ENCODE measurements at places on chromosomes 16 and 17. TPM values are rescaled to one million over a fixed set of nuclear protein-coding genes. Genes with fewer than 3 reads are reported as not detected.

GRCh38 chr16:11395008-11395948 is 50.0 kb downstream of the RMI2 start:
- H3K4me1 ChIP-seq: peaks cover 5% of the 10 kb centered on the region
- no peak for DNase-seq
- H3K36me3 ChIP-seq: no peaks in the 10 kb centered on the region
- no peaks in the 10 kb centered on the region for H3K27me3 ChIP-seq

DNA sequence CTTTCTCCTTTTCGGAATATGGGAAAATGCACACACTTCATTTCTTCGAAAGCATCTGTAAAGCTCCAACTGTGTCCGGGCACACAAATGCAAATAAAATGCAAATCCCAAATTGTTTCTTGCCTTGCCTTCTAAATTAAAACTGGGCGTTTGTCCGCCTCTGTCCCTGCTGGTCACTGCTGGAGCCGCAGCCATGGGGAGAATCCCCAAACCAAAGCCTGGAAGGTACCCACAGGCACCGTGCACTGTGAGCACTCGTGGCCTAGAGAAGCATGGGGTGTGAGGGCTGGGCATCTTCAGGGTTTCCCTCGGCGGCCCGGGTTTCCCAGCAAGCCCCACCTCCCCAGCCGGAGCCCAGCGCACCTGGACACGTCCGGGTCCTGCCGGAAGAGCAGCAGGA is 2.9 kb downstream of the SLC47A2 start:
- DNase-seq: no peak
- H3K27ac ChIP-seq: no peak overlapping the region
- no peaks in the 10 kb centered on the region for H3K27me3 ChIP-seq
- H3K4me1 ChIP-seq: no peaks in the 10 kb centered on the region
- H3K4me3 ChIP-seq: no peak overlapping the region

AIPL1 gene
- total RNA-seq: not detected

- no peak overlapping the region for H3K4me3 ChIP-seq
- H3K27me3 ChIP-seq: no peaks in the 10 kb centered on the region
- H3K27ac ChIP-seq: no peak overlapping the region
- H3K36me3 ChIP-seq: peaks cover 60% of the 10 kb centered on the region
Observed at GRCh38 chr16:22325598-22326368, 28.6 kb downstream of the POLR3E start.

Measured in CD4-positive, alpha-beta memory T cell (primary cell).